ENCODE measurements at places on chromosomes 5 and 9. TPM values are rescaled to one million over a fixed set of nuclear protein-coding genes. Genes with fewer than 3 reads are reported as not detected.

TEX48 gene
- total RNA-seq, result not detected

ZNF354C gene
- total RNA-seq, result 3.8 TPM

GRCh38 chr5:143054480-143054941 is 284.3 kb downstream of the ARHGAP26 start:
- no peak for DNase-seq

DNA sequence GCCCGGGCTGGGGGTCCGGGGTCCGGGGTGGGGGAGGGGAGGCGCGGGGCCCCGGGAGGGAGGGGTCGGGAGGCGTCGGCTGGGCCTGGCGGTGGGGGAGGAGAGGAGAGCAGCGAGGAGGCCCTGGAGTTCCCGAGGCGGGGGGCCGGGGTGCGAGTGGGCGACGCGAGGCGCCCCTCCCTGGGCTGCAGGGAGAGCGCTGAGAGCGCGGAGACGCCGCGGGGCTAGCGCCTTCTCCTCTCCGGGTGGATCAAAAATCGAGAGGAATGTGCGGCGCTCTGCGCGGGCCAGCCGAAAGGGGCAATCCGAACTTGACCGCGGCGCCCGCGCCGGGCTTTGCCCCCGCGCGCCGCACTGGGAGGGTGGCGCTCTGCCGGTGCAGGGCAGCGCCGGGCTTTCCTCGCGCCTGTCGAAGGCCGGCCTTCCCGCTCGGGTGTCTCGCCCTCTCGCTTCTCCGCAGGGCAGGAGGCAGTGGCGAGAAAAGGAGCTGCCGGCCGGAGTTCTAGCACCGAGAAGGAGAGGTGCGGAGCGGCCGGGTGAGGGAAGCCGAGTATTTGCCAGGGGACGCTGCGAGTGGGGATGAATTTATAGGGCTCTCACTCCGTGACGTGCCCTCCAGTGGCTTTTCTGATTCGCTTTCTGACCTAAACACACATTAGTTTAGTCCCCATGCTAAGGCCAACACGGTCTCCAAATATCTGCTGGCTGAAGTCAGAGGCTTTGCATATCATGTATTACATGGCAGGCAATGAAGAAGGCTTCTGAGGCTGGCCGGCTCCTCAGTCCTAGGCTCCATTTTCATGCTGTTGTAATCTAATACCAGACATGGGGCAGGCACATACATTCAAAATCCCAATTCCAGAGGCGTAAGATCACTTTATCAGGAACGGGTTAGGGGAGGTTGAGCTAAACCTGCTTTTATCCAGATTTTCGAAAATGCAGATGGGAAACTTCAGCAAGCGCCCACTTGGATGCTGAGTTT is 503 bp upstream of the GDNF start:
- no peak for DNase-seq

Data from chondrocyte (in vitro differentiated cells).